HFFc6 (cell line): ENCODE measurements at places on chromosomes 5 and 9.

- DNase-seq: no peak
Observed at GRCh38 chr9:22425551-22425950, 21.1 kb upstream of the DMRTA1 start.

DNA sequence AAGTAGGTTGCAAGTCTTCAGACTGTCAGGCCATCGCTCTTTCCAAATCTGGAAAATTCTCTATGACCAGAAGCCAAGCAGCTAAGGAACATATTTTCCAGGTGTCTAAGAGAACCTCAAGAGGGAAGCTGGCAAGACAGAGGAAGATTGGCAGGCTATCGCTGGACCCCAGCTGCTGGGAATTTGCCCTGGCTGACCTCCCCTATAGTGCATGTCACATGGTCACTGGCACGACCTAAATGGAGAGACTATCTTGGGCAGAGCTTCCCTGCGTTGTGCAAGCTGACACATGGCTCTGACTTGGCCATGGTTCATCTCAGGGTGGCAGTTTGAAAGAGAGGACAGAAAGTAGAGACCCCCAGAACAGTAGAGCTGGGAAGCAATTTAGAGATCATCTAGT, 104.9 kb upstream of the ZNF618 start:
- no peak for DNase-seq

DNA sequence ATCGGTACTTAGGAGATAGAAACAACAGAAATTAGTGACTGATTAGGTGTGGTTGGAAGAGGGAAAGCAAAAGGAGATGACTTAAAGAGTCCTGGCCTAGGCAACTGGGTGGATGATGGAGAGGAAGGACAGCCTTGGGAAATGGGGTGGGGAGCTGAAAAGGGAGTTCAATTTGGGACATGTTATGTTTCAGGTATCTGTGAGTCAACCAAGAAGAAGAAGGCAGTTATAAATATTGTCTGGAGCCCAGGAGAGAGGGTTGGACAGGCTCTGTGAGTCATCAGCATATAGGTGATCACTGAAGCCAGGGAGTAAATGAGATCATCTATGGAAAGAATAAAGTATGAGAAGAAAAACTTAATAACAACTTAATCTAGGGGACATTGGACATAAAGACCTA, 357.7 kb downstream of the NPR3 start:
- DNase-seq: no peak

DNA sequence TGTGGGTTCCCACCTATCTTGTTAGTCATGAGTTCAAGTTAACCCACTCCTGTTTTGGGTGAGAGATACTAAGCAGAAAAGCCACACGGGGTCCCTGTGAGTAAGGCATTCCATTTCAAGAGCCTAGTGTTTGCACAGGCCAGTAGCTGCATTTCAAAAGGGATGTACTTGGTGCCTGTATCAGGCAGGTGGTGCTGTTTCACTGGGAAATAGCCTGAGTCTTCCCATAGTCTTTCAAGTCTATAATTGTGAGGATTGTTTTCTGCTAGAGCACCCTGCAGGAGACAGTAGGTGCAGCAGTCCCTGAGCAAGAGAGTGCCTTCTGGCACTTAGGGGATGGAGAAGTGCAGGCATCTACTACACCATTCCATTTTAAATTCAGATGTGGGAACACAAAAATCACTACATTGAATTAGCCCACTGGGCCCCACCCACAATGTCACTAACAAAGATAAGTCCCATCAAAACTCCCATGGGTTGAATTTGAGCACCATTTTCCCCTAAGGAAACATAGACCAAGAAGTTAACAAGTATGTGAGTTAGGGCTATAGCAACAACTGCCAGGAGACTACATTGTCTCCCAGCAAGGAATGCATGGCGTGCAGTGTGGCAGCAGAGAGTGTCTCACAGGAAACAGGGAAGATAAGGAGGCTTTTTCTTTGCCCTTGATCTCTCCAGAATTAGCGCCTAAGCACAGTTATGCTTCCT, 263.2 kb downstream of the COX7C start:
- DNase-seq: peak; percentile 92

- DNase-seq: no peak
Observed at GRCh38 chr5:154384480-154385235, 61.1 kb upstream of the SAP30L start.

DNA sequence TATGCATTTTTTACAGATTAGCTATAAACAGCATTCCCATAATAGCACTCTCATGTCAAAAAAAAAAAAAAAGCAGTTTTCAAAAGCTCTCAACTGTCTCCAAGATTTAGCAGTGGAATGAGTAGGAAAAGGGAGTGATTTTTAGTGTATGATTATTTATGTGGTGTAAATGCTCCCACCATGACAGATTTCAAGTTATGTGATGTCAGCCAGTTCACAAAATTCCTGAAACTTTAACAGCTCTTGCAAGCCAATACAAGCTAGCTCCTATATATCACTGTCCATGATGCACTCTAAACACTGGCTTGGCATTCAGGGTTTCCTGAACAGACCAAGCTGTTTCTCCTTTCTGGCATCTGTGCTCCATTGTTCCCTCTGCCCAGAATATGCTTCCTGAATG, 7.9 kb upstream of the ANKDD1B start:
- peak; percentile 48 for DNase-seq

- peak; percentile 3 for DNase-seq
Observed at GRCh38 chr9:12723409-12724028, 30.3 kb downstream of the TYRP1 start.

DNA sequence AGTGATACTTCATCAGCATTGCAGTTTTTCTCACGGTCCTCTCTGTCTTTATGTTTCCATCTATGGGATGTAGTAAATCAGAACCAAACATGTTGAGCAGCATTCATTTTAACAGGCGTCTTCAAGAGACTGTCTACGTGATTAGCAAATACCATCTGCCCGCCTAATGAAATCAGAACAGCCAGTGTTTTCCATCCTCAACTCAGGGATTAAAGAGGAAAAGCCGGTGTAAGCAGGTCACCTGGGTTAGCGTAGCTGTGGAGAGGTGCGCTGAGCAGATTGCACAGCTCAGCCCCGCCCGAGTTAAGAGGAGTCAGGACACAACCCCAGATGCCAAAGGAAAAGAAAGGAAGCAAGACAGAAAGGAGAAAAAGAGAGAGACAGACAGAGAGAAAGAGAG, 54.3 kb upstream of the ANKRD33B start:
- no peak for DNase-seq

DNA sequence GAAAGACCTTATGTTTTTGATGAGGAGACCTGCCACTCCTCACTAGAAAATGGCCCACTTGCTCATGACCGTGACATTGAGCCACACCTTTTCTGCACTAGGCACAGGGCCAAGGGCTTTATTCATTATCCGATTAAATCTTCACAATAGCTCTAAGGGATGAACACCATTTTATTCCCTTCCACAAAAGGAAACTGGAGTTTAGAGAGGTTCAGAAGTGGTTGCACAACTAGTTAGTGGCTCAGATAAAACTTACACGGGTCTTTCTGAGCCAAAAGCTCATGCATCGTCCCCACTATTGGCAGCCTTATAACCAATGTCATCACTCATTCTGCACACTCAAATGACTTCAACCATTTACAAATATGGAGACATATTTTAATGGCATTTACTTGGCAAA, 39.4 kb downstream of the SUSD1 start:
- DNase-seq: no peak

DNA sequence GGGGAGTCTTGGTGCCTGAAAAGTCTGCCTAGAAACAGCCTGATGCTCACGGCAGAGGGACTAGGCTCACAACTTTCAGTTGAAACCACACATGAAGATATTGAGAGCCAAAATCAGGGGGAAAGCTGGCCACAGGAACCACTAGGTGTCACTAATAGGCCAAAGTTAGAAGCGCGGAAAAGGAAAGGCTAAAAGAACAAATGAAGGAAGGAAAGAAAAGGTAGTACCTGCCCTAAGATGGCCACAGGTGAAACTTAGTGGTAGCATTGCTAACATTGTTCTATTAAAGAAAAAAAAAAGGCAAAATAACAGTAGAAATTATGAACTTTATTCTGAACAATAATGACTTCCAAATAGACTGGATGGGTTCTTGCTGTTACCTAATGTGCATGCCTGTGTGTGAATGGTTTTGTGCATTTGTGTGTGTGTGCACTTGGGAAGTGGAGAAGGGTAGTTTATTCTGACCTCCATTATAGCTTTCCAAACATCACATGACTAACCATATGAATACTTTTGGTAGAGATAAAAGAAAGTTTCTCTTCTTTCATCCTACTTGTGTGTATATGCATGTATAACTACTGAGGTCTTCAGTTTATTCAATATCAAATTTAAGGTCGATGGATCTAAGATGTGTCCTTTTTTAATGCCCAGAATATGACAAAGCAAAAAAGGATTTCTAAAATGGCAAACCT, 2.1 kb upstream of the RFESD start:
- peak; percentile 43 for DNase-seq

DNA sequence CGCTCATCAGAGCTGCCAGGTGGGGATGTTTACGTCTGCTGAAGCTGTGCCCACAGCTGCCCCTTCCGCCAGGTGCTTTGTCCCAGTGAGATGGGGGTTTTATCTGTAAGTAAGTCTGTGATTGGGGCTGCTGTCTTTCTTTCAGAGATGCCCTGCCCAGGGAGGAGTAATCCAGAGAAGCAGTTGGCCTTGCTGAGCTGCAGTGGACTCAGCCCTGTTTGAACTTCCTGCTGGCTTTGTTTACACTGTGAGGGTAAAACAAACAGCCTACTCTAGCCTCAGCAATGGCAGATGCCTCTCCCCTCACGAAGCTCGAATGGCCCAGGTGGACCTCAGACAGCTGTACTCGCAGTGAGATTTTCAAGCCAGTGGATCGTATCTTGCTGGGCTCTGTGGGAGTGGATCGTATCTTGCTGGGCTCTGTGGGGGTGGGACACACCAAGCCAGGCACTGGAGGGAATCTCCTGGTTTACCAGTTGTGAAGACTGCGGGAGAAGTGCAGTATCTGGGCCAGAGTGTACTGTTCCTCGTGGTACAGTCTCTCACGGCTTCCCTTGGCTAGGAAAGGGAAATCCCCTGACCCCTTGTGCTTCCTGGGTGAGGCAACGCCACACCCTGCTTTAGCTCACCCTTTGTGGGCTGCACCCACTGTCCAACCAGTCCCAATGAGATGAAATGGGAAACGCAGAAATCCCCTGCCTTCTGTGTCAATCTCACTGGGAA, 530.1 kb upstream of the DMAC1 start:
- no peak for DNase-seq

DNA sequence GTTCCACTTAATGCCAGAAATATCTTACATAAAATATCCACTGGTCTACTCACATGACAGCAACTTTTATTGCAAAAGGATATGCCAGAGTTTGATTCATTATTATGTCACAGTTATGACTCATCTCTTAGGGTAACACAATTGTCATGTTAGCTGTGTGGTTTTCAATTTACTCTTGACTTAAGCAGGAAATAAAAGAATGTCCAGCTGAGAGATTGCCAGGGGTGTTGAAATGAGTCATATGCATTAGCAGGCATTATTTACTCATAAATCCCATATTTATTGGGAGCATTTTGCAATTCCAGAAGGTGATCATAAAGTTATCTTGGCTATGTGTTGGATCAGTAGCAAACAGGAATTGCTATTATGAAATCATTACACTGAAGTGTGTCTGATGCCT, 1164.6 kb upstream of the CDH18 start:
- DNase-seq: peak; percentile 5

DNA sequence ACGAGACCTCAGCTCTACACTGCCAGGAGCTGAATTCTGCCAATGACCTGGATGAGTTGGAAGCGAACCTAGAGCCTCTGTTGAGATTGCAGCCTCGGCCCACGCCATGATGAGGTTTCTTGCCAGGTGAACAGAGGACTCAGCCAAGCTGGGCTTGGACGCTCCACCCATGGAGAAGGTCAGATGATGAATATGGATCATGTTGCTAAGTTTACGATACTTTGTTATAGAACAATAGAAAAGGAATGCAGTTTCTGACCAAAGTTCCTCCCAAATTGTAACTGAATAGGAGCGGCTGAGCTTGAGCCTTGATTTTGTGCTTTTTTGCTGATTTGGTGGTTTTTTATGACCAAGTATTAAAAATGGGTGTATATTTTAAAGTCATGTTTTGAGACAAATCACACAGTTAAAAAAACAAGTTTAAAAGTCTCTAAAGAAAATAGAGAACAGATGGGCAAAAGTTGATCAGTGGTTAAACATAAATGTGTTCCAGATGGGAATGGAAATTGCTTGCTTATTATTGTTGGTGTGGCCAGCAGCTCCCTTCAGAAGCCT, 32.9 kb downstream of the ROPN1L start:
- peak; percentile 25 for DNase-seq

- DNase-seq: no peak
Observed at GRCh38 chr5:147996379-147996778, 67.4 kb upstream of the SPINK5 start.

GRCh38 chr9:19629488-19629887, 159.3 kb downstream of the SLC24A2 start:
- no peak for DNase-seq

DNA sequence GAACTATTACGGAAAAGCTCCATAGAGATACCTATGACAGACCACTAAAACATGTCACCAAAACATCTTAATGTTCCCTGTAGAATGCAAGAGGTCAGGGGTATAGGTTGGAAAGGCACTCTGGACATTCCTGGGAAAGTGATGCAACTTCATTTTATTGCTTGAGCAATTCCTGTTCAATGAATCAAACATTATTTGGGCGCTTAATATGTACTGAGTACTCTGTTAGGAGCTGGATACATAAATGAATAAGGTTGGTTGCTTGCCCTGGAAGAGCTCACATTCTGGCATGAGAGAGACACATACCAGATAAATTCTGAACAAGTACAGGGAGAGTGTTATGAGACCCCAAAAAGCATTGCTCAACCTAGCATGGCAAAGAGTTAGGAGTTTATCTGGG, 408.9 kb upstream of the DMAC1 start:
- DNase-seq: no peak

- no peak for DNase-seq
Observed at GRCh38 chr5:161256957-161257356, 289.6 kb downstream of the GABRB2 start.

GRCh38 chr9:35603506-35603985, 1.5 kb upstream of the TESK1 start:
- DNase-seq: no peak

DNA sequence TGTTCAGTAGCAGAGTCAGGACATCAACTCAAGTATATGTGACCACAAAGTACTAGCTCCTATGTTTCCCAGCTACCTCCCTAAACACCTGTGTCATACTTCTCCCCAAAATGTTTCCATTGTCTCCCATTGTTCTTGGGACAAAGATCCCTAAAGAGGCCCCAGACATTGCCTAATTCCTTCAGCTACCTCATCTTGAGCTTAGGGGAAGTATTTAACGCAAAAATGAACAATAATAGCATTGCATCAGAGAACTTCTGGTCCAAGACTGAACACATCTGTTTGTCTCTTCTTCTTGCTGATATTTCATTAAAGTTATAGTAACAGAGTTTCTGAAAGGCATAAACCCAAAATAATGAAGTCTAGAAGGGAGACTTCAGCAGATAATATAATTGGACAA, 430.8 kb downstream of the MTRR start:
- no peak for DNase-seq

GRCh38 chr9:5388026-5388819, 48.5 kb upstream of the RLN1 start:
- DNase-seq: peak; percentile 11

- no peak for DNase-seq
Observed at GRCh38 chr9:136974817-136975535, 2.3 kb upstream of the PTGDS start.
